ENCODE measurements at places on chromosomes 3 and 15.

- DNase-seq: peak; percentile 24
Observed at GRCh38 chr3:100548053-100548452, 55.6 kb downstream of the TMEM45A start.

DNA sequence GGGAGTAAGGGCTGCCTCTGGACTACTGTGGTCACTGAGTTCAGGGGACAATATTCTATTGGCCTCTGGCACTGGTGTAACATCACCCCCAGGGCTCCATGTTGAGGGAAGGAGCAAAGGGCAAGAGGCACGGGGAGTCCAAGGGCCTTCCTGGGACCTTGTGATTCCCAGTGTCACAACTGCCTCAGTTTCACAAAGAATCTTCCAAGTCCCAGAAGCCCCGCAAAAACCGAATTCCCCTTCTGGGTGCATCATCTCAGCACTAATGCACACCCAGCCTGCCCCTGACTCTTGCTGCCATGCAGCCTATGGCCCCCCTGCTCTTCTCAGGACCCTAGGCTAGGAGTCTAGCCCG lies 5.5 kb downstream of the AMOTL2 start:
- no peak for DNase-seq

GRCh38 chr3:188389711-188390342 lies 235.9 kb downstream of the LPP start:
- no peak for DNase-seq

- DNase-seq: peak; percentile 72
Observed at GRCh38 chr3:61358364-61358763, 107.1 kb upstream of the FHIT start.
